ENCODE measurements at places on chromosomes 3 and 15. TPM values are rescaled to one million over a fixed set of nuclear protein-coding genes. Genes with fewer than 3 reads are reported as not detected.
A peak's percentile ranks its signal among the peaks of the same experiment; 100 is the strongest.

DNA sequence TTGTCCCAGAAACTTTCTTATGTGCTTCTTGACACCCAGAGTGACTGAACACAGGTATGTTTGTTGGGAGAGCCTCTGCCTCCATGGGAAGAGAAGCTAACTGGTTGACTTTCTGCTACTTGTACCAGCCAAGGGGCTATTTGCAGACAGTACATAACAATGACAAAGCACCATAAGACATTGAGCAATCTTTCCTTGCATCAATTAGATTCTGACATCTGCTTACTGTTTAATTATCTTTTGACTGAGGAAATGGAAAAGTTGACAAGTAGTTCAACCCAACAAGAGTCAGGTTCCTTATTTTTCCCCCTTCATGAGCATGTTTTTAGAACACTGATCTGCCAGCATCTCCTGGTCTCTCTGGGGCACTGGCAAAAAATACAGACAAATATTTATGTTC lies 157.7 kb downstream of the RPLP1 start:
- H3K27ac ChIP-seq = no peak overlapping the region
- H3K27me3 ChIP-seq = no peaks in the 10 kb centered on the region
- H3K4me3 ChIP-seq = no peak overlapping the region
- no peaks in the 10 kb centered on the region for H3K4me1 ChIP-seq

- no peaks in the 10 kb centered on the region for H3K36me3 ChIP-seq
- DNase-seq = no peak
- H3K27me3 ChIP-seq = no peaks in the 10 kb centered on the region
- no peaks in the 10 kb centered on the region for H3K4me1 ChIP-seq
- no peak overlapping the region for H3K27ac ChIP-seq
Observed at GRCh38 chr3:29440413-29441305, 159.8 kb downstream of the RBMS3 start.

DNA sequence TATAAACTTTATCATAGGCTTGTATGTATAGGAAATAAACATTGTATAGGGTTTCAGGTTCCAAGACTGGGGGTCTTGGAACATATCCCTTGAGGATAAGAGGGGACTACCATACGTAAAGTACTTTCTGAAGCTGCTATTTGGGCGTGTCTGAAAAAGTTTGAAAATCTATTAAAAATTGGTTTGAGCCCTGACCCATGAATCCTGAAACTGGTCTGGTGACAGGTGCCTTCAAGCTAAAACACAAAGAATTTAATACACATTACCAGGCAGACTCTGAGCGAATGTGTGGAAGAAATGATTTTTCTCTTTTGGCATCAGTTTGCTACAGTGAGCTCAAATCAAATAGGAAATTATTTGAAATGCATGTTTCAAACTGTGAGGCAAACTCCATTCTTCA lies 16.3 kb downstream of the TF start:
- H3K27ac ChIP-seq = no peak overlapping the region
- no peaks in the 10 kb centered on the region for H3K4me1 ChIP-seq
- DNase-seq = no peak
- no peak overlapping the region for H3K4me3 ChIP-seq

DNA sequence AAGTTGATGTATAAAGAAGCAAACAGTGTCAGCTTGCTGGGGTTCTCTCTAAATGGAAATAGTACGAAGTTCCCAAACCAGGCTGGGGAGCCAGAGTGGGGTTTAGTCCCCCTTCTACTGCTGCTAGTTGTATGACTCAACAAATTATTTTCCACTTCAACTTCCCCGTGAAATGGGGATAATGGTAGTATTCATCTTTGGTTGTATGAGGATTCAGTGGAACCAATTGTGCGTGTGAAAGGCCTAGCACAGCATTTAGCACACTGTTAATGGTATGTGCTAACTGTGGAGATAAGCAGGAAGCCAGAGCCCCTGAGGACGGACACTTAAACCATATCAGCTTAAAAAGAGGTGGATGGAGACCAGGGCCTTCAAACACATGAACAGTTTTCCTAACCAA lies 4.2 kb downstream of the SORD start:
- DNase-seq = no peak
- H3K27me3 ChIP-seq = no peaks in the 10 kb centered on the region
- H3K4me1 ChIP-seq = peaks cover 11% of the 10 kb centered on the region

DNA sequence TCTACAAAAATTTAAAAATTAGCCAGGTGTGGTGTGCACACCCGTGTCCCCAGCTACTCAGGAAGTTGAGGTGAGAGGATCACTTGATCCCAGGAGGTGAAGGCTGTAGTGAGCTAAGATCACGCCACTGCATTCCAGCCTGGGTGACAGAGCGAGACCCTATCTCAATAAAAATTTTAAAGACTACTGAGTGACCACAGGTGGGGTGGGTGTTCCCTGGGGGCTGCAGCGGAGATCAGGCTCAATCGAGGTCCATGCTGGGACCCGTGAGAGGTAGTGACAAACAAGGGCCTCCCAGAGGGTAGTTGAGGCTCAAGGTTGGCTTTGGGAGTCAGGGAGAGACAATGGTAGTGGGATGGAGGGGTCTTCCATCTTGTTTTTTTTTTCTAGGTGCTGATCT lies 38.9 kb upstream of the LIMD1 start:
- peak; percentile 6 for DNase-seq
- no peaks in the 10 kb centered on the region for H3K27me3 ChIP-seq
- H3K27ac ChIP-seq = no peak overlapping the region

Gene OR5H6
- polyA plus RNA-seq = not detected

Gene HCLS1
- polyA plus RNA-seq = 15.6 TPM

Measured in testis (tissue), 5 donors.